ENCODE measurements at places on chromosomes 12 and 14. TPM values are rescaled to one million over a fixed set of nuclear protein-coding genes. Genes with fewer than 3 reads are reported as not detected.
A peak's percentile ranks its signal among the peaks of the same experiment; 100 is the strongest.

DNA sequence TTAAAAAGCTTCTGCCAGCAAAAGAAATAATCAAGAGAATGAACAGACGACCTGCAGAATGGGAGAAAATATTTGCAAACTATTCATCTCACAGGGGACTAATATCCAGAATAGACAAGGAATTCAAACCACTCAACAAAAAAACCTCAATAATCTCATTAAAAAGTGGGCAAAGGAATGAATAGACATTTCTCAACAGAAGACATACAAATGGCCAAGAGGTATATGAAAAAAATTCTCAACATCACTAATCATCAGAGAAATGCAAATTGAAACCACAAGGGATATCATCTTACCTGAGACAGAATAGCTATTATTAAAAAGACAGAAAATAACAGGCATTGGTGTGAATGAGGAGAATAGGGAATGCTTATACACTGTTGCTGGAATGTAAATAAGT, 270.0 kb downstream of the DACT1 start:
- no peak for DNase-seq

- no peak for DNase-seq
Observed at GRCh38 chr14:36507847-36508417, 12.1 kb downstream of the NKX2-1 start.

DNA sequence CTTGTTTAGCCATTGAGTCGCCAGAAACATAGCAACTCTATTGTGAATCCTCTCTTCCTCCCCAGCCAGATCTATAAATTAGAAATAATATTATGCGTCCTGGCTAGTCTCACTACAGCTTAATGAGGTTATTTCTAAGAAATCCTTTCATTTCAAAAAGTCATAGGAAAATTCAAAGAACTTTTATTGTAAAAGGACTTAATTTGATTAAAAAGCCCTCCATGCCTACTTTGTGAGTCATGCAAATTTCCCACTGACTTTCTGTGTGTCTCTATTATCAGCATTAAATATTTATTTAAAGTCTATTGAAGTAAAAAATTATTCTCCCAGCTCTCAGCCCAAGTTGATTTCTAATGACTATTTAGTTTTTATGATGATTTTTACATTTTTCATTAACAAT, 160.7 kb downstream of the PHLDA1 start:
- DNase-seq = no peak

DNA sequence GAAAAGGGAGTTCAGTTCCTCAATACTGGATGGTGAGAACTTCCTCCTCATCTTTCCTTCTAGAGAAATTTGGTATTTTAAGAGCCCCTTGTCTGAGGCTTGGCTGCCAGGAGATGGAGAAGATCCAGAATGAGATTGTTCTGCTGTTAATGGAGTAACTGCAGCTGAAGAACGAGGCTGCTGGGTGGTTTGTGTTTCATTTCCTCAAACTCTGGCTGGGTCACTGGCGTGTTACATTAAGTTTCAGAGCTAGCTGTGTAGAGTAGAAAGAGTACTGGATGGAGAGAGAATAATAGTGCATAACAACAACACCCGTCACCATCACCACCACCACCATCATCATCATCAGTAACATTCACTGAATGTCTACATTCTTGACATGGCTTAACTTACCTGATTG, 325.0 kb upstream of the TBX3 start:
- DNase-seq = no peak

DNA sequence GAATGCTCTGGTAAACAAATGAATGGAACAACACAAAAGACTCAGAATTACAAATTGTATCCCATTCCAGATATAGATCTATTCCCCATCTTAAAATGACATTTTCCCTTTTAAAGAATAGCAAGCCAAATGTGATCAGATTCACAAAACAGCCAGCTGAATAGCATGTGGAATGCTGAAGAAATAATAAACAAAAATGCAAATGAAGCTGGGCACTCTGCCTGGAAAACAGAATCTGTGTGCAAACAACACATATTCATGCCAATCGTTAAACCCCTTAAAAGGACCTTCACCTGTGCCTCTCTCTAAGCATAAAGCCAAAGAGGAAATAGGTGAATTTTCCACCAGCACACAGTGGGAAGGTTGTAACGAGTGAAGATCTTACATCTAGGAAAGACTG, 67.9 kb upstream of the PDZRN4 start:
- no peak for DNase-seq

- DNase-seq = no peak
Observed at GRCh38 chr14:75877292-75877691, 104.5 kb downstream of the TGFB3 start.

DNA sequence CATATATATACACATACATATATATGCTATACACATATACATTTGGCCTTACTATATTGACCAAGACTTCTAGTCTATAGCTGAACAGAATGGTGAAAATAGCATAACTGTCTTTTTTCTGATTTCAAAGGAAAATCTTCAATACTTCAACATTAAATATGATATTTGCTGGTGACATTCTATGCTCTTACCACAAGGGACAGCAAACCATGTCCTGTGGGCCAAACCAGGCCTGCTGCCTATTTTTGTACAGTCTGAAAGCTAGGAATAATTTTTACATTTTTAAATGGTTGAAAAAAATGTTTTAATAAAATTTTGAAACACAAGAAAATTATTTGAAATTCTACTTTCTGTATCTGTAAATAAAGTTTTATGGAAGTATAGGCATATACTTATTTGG, 63.6 kb downstream of the EML5 start:
- no peak for DNase-seq

DNA sequence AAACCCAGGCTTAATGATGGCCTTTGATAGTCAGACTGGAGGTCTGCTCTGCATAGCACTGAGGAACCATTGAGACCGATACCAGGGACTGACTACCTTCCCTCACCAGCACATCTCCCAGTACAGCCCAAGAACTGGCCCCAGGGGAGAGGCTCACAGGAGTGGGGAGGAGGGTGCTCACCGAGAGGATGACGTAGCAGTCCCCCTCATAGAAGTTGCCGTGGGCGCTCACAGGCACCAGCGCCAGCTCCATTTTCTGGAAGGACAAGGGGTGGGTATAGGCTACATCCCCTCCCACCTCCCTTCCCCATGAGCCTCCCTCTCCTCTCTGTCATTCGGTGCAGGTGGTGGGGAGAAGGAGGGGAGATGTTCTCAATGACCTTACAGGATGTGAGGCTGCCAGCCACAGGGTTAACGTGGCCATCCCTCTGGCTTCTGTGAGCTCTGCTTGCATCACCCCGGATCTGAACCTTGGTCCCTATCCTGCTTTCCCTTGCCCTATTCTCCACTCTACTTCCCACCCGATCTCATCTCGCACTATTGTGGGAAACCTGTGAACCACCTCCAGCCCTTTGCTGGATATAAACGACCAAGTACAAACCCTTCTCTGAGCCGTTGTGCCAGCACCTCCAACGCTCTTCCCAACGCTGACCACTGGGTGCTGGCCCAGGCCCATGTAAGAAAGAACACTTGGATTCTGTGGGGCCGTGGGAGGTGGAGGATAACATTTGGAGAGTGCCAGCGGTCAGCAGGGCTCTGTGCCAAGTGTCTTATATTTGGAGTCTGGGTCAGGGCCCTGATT, 4.4 kb downstream of the AVIL start:
- peak; percentile 58 for DNase-seq

GRCh38 chr12:62103748-62104147, 156.5 kb upstream of the USP15 start:
- DNase-seq = no peak

DNA sequence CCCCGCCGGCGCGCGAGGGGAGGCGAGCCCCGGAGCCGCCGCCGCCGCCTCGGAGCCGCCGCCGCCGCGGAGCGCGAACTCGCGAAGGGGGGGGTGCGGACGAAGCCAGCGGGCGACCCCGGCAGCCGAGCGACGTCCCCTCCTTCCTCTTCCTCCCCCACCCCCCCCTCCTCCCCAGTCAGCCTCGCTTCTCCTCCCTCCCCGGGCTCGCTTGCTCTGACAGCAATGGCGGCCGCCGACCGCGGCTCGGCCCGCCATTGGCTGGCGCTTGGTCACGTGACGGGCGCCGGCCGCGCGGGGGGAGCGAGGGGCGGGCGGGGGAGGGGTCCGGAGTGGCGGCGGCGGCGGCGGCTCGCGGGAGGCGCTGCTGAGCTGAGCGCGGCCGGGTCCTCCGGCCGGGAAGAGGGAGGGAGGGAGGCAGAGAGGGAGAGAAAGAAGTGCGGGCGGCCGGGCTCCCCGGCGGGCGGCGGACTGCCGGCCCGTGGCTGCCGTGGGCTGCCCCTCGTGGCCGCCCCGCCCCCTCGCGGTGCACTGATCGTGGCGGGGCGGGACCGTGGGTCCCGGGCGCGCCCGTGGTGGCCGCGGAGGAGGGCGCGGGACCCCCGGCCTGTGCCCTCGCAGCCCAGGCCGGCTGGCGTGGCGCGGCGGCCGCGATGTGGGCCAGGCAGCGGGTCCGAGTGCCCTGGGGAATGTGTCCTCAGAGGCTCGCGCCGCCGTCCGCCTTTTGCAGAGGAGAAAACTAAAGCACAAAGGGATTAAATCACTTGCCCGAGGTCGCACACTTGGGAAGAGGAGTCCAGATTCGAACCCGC, at the start of gene MED13L:
Gene MED13L, minus strand, starts transcription at position 227 of the 812 bp plus-strand sequence. CDS start 562 bp downstream, outside the sequence.
- peak; percentile 86 for DNase-seq

- DNase-seq = no peak
Observed at GRCh38 chr12:44369998-44370397, 506.1 kb downstream of the NELL2 start.

GRCh38 chr14:95939335-95939734, 62.7 kb downstream of the TUNAR start:
- no peak for DNase-seq

- no peak for DNase-seq
Observed at GRCh38 chr12:62335796-62336195, 75.6 kb downstream of the USP15 start.

DNA sequence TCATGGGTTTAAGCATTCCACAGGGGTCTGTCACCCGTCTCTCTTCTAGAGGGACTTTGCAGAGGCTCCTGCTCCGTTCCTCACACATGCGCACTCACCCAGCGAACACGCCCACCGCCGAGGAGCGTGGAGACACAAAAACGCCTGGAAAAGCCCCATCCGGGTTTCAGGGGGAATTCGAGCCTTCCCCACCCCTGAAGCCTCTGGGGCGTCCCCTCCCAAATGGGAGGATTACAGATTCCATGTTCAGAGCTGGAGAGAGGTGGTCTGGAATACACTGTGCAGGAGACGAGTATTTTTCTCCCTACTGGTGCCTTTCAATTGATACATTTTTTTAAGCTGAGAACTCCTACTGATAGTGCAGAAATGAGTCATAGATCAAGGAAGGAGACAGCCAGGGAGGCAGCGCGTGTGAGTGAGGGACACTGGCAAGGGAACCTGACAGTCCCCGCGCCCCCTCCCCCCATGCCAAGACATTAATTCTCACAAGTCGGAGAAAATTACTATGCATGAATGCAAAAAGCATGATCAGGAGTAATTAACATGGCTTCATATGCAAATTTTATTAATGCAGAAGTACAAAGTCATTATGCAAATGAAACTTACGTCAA, 36.9 kb downstream of the BCL11B start:
- no peak for DNase-seq

DNA sequence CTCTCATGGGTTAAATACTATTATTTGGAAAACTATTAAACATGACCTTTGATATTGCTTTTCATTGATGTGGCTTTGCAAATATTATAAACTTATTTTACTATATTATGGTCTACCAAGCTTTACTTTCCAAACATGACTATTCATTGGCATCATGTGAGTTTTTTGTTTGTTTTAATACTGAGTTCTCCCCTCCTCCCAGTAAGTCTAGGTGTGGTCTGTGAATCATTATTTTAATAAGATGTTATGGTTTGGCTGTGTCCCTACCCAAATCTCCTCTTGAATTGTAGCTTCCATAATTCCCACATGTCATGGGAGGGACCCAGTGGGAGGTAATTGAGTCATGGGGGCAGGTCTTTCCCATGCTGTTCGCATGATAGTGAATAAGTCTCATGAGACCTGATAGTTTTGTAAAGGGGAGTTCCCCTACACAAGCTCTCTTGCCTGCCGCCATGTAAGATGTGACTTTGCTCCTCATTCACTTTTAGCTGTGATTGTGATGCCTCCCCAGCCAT, 80.0 kb downstream of the BORCS5 start:
- no peak for DNase-seq

GRCh38 chr12:22416801-22417200, 82.3 kb upstream of the ST8SIA1 start:
- no peak for DNase-seq

DNA sequence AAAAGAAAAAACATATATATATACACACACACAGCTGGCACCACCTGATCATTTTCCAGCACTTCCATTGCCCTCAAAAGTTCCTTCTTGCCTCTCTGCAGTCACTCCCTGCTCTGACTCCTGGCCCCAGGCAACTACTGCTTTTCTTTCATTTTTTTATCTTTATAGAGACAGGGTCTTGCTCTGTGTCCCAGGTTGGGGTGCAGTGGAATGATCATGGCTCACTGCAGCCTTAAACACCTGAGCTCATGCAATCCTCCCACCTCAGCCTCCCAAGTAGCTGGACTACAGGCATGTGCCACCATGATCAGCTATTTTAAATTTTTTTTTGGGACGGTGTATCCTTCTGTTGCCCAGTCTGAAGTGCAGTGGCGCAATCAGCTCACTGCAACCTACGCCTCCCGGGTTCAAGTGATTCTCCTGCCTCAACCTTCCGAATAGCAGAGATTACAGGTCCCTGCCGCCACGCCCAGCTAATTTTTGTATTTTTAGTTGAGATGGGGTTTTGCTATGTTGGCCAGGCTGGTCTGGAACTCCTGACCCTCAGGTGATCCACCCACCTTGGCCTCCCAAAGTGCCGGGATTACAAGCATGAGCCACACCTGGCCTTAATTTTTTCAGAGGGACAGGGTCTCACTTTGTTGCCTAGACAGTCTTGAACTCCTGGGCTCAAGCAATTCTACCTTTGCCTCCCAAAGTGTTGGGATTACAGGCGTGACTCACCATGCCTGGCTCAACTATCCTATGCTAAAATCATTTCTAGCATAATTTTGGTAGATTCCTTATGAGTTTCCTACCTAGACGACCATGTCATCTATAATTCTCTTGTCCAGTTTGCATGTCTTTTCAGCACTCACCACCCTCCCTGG, 7.8 kb downstream of the HSP90AA1 start:
- DNase-seq = no peak

GRCh38 chr12:5497329-5498053, 65.6 kb downstream of the NTF3 start:
- no peak for DNase-seq

Gene GCH1
- 4.4 TPM for total RNA-seq

Gene SMCO3
- not detected for total RNA-seq

Gene CNTN1
- 1.5 TPM for total RNA-seq

Gene PTHLH
- not detected for total RNA-seq

Gene FCF1
- 46.2 TPM for total RNA-seq

Gene ERP27
- total RNA-seq = 2.6 TPM

Gene ACSS3
- total RNA-seq = 43.4 TPM

Gene SOAT2
- total RNA-seq = not detected

Gene PLEKHD1
- total RNA-seq = not detected

Gene CD163L1
- not detected for total RNA-seq
